Renal cortical epithelial cell (primary cell): ENCODE measurements at places on chromosomes 5 and 9.

GRCh38 chr9:127844821-127845359 is 9.6 kb downstream of the ENG start:
- DNase-seq = peak; percentile 33

GRCh38 chr5:67263656-67264408 is 67.2 kb upstream of the CD180 start:
- no peak for DNase-seq

DNA sequence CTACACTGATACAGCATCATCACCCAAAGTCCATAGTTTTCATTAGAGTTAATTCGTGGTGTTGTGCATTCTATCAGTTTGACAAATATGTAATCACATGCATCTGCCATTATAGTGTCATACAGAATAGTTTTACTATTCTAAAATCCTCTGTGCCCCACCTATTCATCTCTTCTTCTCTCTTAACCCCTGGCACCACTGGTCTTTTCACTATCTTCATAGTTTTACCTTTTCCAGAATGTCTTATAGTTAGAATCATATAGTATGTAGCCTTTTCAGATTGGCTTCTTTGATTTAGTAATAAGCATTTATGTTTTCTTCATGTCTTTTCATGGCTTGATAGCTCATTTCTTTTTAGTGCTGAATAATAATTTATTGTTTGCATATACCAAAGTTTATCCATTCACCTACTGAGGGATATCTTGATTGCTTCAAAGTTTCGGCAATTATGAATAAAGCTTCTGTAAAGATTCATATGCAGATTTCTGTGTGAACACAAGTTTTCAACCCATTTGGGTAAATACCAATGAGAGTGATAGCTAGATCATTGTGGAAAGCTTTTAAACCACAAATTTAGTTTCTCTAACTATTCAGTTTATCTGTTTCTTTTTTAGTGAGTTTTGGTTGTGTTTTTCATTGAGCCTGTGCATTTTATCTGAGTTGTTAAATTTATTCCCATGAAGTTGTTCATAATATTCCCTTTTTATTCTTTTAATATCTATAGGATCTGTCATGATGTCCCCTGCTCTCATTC is 84.9 kb downstream of the RALGPS1 start:
- no peak for DNase-seq

DNA sequence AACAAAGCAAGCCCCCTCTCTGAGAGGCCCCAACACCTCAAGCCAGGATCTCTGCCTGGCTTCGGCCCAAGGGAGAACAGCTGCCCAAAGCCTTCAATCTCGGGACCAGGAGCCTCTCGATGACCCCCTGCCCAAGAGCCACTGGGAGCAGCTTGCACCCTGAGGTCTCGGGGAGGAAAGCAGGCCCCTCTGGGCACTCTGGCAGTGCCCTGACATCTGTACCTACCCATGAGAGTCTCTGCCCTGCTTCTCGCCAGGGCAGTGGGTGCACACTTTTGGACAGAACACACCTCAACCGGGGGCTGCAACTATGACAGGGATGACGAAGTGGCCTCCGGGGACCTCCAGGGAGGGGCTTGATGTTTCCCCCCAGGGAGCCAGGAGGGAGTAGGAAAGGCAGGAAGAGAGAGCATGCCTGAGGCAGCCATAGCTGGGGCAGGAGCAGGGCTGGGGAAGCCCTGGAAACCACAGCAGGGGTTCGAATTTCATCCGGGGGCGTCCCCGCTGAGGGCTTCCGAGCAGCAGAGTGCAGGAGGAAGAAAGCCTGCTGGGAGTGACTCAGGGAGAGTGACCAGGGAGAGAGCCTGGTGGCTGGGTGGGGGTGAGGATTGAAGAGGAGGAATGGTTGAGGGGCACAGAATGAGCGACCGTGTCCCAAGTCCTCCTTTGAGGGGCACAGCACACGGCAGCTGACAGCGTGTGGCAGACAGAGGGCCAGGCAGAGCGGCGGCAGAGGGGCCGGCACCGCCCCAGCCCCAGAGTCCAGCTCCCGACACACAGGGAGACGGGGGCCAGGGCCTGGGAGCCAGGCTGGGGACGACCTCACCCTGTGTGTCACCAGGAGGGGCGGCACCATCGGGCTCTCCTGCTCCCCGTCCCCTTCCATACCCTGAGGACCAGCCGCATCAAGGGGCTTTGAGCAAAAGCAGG is 1.8 kb downstream of the LPCAT1 start:
- peak; percentile 56 for DNase-seq

DNA sequence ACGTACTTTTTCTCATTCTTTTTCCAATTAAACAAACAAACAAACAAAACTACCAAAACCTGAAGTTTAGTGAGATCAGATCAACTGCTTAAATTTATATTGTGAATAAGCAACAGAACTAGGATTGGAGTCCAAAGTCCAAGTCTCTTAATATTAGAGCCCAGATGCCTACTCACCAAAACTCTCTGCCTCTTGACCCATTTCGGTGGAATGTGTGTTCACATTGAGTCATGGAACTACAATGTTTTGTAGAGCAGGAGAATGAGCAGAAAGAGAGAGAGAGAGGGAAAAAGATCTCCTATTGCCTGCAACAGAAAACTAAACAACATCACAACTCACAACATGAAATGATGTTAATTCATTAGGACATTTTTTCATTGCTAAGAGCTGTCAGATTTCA is 751.1 kb downstream of the TLR4 start:
- peak; percentile 87 for DNase-seq

- DNase-seq = no peak
These were observed 72.3 kb downstream of the STK32A start for GRCh38 chr5:147307170-147307569.

DNA sequence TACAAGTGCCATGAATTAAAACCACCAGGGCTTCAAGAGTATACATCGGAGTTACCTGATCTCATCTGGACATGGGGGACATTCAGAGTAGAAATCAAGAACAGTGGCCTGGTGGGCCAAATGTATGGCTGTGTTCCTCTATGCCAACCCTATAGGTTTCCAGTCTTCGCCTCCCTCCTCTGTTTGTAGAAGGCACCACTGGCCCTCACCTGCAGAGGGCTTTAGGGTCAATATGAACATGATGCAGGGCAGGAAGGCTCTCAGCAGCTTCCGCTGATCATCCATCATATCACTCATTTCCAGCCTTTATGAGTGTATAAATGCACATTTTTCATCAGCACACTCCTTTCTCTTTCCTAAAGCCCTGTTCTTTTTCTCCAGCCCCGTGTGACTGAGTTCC is 555.5 kb upstream of the BRINP1 start:
- no peak for DNase-seq

GRCh38 chr5:143824851-143825720 is 13.1 kb downstream of the HMHB1 start:
- peak; percentile 59 for DNase-seq

DNA sequence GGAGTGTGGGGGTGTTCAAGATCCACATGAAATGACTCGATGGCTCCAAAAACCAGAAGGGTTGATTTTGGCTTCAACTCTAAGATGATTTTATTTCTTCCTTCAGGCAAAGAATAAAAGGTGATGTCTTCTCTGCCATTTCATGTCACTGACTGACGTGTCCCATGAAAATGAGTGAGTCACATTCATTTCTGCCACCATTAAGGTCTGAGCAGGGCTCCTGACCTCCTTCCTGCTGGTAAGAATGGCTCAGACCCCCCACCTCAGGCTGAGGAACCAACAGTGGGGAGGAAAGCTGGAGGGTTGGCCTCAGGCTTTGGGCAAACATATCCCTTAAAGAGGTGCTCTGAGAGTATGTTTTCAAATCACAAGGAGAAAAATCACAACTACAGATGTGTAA is 53.9 kb upstream of the ZNF354A start:
- peak; percentile 9 for DNase-seq

DNA sequence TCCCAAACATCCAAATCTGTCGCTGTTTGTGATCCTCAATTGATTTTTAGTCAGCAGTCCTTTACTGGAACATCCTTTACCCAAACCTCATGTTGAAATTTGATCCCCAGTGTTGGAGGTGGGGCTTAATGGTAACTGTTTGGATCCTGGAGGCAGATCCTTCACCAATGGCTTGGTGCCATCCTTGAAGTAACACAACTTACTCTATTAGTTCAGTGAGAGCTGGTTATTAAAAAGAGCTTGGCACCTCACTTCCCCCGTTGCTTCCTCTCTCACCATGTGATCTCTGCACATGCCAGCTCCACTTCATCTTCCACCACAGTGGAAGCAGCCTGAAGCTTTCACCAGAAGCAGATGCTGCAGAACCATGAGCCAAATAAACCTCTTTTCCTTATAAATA is 40.3 kb downstream of the DNAJB5 start:
- DNase-seq = no peak

GRCh38 chr9:128627906-128628305 is 28.7 kb downstream of the DYNC2I2 start:
- no peak for DNase-seq

- no peak for DNase-seq
These were observed 75.1 kb downstream of the SH3GL2 start for GRCh38 chr9:17653947-17654465.

- no peak for DNase-seq
These were observed 1.2 kb downstream of the OTULINL start for GRCh38 chr5:14582797-14583137.

DNA sequence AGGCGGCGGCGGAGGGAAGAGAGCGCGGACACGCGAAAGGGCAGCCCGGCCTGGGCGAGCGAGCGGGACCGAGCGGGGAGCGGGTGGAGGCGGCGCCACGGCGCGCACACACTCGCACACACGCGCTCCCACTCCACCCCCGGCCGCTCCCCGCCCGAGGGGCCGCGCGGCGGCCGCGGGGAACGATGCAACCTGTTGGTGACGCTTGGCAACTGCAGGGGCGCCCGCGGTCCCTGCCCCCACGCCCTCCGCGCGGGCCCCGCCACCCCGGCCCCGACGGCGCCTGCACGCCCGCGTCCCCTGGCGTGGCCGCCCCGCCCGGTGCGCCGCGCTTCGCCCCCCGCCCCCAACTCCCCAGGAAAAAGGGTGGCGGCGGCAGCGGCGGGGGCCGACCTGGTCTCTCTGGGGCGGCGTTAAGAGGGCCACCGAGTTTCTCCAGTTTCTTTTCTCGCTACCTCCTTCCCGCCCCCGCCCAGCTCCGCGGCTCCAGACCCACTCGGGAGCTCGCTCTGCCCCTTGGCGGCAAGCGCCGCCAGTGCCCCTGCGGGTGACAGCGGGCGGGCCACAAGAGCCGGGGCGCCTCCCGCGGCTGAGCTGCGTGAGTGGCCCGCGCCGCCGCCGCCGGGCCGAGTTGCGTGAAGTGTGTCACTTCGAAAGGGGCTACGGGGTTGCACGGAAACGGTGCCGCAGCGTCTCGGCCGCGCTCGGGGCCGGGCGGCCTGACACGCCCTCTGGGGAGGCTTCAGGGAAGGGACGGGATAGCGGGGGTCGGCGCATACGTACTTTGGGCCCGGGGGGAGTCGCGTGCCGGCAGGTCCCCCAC is at the start of gene NR3C1:
NR3C1 (minus strand) TSS at position 94 of the 823 bp plus-strand sequence. CDS start 2,847 bp downstream, outside the sequence.
- DNase-seq = peak; percentile 52

- no peak for DNase-seq
These were observed 10.8 kb downstream of the FAM174A start for GRCh38 chr5:100546001-100546400.

- peak; percentile 82 for DNase-seq
These were observed 661.8 kb downstream of the DTWD2 start for GRCh38 chr5:118326481-118327045.

DNA sequence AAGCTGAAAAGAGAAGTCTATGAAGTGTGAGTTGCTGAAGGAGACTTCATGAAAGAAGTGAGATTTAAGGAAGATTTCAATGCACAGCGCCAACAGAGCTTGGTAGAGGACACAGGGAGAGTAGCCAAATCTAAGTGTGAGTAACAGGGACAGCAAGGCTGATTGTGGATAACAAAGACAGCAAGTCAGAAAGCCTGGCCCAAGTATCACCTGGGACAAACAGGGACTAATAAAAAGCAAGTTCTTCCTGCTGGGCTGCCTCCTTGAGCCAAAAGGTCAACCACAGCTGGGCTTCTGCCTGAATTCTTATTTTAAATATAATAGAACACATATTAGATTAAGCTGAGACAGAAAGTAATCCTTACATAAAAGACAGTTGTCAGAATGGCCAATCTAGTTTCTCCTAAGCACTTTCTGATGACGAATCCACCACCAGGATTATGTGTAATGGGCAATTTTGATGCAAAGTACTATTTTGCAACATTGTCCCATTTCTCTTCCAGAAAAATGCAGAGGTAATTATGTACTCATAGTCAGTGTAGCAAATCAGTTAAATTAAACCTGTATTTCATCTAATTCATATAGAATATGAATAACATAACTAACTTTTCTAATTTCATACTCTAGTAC is 73.8 kb downstream of the MAPKAP1 start:
- peak; percentile 13 for DNase-seq

DNA sequence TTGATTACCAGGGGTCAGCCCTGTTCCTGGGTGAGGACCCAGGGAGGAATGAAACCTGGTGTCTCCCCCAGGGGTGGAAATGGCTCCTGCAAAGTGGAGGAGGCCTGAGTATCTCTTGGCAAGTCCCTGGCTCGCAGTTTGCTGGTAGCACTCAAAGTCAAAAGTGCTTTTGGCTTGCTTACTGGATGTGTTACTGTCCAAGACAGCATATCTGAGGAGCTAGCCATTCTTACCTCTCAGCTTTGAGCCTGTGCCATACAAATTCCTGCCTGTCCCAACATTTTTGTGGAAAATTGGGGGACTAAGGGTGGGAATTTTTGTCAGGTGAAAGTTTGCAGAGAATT is 9.9 kb downstream of the ZNF618 start:
- DNase-seq = no peak

GRCh38 chr9:8278048-8278447 is 478.5 kb upstream of the DMAC1 start:
- no peak for DNase-seq

- no peak for DNase-seq
These were observed 4.9 kb upstream of the CPLX2 start for GRCh38 chr5:175866377-175866907.

DNA sequence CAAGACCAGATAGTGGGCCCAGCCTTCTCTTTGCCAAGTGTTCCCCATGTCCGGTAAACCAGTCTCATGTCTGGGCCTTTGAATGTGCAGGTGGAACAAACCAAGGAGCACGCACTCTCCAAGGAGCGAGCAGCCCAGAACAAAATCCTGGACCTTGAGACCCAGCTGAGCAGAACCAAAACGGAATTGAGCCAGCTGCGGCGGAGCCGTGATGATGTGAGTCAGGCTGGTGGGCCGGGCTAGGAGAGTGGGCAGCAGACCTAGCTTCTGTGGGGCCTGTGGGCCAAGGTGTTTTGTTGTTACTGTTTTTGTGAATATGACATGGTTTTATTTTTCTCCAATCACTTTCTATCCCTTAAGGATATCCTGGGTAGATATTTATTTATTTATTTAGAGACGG is 5.6 kb upstream of the GLE1 start:
- DNase-seq = no peak

DNA sequence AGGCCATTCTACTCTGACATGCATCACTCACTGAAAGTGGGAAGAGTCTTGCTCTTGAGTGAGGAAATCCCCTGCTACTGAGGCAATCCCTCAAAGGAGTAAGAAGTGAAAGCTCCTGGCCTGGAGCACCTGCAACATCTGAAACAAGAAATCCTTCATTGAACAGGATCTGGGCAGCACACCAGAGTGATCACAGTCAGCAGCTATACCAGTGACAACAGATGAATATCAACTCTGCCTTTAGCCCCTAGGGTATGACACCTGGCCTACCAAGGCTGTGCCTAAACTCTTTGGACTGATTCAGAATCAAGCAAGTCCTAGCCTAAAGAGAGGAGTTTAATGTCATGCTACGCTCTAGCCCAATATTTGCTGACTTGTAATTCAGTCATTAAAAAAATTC is 156.2 kb upstream of the CCDC152 start:
- DNase-seq = no peak
